ENCODE measurements at places on chromosomes 2 and 18.

DNA sequence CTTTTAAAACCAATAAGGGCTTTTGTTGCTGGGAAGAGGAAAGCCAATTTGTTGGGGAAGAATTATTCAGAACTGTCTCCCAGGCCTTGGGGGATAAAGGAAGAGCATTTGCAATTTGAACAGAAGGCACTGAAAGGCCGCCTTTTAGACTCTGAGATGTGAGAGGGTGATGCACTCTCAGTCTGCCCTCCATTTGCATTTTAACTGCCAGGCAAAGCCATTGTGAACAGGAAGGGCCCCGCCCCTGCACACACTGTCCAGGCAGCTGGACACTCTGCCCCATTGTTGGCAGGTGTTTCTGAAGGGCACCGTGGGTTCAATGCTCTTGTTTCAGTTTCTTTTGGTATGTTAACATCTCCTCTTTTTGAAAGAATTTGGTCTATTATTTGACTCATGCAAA is 169.5 kb upstream of the COPS8 start:
- DNase-seq = no peak

GRCh38 chr18:67705748-67706147 is 189.2 kb upstream of the DSEL start:
- DNase-seq = no peak

DNA sequence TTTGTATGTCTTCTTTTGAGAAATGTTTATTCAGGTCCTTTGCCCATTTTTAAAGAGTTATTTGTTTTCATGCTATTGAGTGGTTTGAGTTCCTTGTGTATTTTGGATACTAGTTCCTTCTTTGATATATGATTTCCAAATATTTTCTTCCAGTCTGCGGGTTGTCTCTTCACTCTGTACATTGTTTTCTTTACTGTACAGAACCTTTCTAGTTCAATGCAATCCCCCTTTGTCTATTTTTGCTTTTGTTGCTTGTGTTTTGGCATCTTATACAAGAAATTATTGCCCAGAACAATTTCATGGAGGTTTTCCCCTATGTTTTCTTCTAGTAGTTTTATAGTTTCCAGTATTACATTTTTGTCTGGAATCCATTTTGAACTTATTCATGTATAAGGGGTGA is 62.5 kb upstream of the ACVR1C start:
- no peak for DNase-seq

- no peak for DNase-seq
Observed at GRCh38 chr2:191382801-191383200, 137.6 kb downstream of the MYO1B start.

GRCh38 chr18:3528231-3528630 is 78.3 kb downstream of the TGIF1 start:
- no peak for DNase-seq

GRCh38 chr18:79530821-79531220 is 135.1 kb downstream of the NFATC1 start:
- no peak for DNase-seq

DNA sequence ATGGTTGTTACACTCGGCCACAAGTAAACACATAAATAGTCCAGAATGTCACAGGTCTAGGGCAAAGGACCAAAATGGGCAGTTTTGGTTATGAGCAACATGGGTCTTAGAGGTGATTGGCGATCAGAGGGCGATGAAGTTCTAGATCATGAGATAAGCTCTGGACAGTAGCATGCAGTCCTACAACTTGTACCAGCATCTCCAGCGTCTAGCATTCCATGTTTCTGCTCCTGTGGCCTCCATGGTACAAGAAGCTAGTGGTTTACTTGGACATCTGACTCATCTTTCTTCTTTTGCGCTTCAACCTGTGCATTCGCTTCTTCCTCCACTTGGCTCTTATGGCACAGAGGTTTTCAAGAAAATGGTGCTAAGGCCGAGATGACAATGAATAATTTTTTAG is 8.9 kb upstream of the MMADHC start:
- DNase-seq = no peak

DNA sequence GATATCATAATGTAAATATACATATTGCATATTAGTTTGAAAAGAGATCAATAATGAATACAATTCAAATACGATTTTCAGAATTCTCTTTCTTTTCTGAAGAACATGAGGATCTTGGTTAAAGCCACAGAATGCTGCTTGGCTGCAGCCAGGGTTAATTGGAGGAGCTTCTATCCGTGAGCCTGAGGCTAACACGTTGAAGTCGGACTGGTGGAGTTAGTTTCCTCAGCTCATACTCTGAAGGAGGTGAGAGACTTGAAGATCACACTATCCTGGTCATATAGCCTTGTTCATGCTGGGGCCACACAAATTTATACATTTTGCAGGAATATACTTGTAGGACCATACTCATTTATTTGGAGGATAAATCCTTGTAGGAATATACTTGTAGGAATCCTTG is 335.8 kb downstream of the TRIB2 start:
- DNase-seq = no peak

GRCh38 chr2:145864501-145864900 is 1344.6 kb upstream of the ZEB2 start:
- DNase-seq = no peak

- DNase-seq = no peak
Observed at GRCh38 chr2:172999641-173000386, 75.8 kb upstream of the MAP3K20 start.

DNA sequence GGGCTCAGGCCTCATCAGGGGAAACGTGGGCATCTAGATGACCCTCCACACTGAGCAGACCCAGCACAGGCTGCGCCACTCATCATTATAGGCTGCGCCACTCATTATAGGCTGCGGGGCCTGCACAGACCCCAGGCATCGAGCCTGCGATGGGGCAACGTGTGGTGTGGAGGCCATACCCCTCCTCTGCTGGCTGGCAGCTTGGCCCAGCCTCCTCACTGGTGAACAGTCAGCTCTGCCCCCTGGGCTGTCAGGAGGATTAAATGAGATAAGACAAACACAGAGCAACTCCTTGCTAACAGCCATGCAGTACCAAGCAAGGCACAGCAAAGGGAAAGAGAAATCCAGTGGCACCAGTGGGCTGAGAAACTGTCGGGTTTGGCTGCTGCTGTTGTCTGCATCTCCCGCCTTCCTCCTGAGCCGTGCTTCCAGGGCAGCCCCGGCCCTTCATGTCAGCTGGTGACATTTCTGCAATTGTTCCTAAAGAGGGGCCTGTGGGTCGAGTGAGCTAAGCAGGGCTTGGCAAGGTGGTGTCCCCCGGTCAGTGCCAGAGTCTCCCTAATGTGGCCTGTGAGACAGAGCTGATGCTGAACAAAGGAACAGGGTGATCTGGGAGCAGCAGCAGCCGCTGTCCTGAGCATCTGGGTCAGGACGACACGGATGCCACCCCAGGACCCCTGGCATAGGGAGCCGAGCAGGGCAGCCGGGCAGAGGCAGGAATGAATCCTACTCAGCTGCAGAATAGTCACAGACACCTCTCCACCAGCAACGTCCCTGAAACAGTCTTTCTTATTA is 48.7 kb downstream of the RRM2 start:
- no peak for DNase-seq

- no peak for DNase-seq
Observed at GRCh38 chr2:225757248-225757647, 357.7 kb downstream of the NYAP2 start.

DNA sequence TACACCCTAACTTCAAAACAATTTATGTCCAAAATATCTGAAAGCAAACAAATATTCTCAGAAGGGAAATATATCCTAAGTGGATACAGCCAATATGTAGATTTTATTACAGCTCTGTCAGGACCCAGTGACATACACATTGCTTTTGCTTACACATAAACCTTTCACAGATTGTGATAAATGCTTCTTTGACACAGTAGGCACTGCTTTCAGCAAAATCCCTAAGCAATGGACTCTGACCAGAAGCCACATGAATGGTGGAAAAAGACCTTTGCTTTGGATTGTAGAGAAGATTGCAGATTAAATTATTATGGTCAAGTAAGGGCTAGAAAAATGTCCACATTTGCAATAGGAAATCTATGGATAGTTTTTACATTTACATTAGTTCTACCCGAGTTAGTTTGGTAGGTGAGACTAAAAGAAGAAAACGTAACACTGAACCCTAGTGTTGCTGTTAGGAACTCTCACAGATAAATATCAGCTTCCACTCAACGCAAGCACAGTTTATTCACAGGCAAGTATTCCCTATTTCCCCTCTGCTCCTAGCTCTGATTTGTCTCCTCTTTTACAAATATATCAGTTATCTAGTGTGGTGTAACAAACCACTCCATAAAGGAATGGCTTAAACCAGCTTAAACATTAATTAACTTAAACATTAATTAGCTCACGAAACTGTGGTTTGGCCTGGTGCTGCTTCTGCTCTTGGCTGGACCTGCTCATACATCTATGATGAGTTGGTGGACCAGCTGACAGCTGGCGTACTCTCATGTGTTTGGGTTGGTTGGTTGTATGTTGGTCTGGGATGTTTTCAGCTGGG is 23.6 kb upstream of the SERPINE2 start:
- no peak for DNase-seq

GRCh38 chr18:8661754-8662559 is 43.4 kb upstream of the MTCL1 start:
- no peak for DNase-seq

DNA sequence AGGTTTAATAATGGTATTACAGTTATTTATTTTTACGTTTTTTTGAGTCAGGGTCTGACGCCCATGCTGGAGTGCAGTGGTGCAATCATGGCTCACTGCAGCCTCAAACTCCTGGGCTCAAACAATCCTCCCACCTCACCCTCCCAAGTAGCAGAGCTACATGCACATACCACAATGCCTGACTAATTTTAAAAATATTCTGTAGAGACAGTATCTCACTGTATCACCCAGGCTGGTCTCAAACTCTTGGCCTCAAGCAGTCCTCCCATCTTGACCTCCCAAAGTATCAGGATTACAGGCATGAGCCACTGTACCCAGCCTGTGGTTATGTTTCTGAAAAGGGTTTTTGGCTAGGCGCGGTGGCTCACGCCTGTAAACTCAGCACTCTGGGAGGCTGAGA is 120.8 kb downstream of the ESCO1 start:
- no peak for DNase-seq

GRCh38 chr2:132909427-132909826 is 239.4 kb upstream of the LYPD1 start:
- no peak for DNase-seq

GRCh38 chr18:24514439-24514838 is 54.0 kb downstream of the HRH4 start:
- no peak for DNase-seq

- DNase-seq = no peak
Observed at GRCh38 chr2:2703762-2704427, 372.8 kb upstream of the MYT1L start.

GRCh38 chr18:62450546-62451410 is 72.0 kb upstream of the ZCCHC2 start:
- DNase-seq = no peak

All from CD4-positive, alpha-beta T cell (primary cell).